Epithelial cell of proximal tubule (primary cell): ENCODE measurements at places on chromosomes 11 and 22. TPM values are rescaled to one million over a fixed set of nuclear protein-coding genes. Genes with fewer than 3 reads are reported as not detected.
A peak's percentile ranks its signal among the peaks of the same experiment; 100 is the strongest.

The ZBTB3 gene
- 10.6 and 16.8 TPM in 2 replicates for total RNA-seq

The IMMP1L gene
- total RNA-seq, result 26.2 and 43.5 TPM in 2 replicates

The RAG2 gene
- total RNA-seq, result not detected in 2 replicates

The ACR gene
- not detected in 2 replicates for total RNA-seq

The TSPAN18 gene
- 1.6 TPM in 1 of 2 replicates, not detected in the other for total RNA-seq

The DRD4 gene
- not detected in 2 replicates for total RNA-seq

The FIBP gene
- total RNA-seq, result 85.3 and 135 TPM in 2 replicates

DNA sequence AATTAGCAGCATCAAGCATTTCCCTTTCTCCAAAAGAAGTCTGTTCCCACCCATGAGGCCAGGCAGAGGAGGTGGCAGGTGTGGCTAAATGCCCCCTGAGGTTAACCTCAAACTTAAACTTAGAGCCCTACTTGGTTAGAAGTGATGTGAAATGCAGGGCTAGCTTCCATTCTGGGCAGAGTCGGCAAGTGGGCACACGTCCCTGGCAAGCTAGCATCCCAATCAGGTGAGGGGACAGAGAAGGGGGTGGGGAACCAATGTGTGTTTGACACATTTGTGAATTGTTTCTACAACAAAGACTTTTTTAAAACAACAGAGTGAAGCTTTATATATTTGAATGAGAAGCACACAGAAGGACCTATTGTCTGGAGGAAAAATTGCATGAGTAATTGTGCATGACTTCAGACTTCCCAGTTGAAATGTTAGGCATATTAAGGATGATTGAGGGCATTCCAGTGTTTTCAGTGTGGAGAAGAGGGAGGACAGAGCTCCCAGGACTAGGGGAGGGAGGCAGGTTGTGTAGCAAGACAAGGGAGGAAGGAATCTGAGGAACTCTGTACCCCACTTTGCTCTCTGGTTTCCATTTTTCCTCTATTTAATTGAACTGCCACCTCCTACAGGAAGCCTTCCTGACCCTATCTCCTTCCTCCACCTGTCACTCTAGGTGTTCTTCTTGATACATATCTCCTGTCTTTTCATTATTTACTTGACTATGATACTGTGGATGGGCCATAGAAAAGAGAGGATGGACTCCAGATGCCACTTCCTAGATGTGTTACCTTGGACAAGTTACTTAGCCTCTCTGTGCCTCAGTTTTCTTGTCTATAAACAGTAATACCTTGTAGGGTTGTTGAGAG lies 83.3 kb upstream of the PICALM start:
- peak; percentile 66 for DNase-seq

GRCh38 chr22:46290121-46290842 lies 6.4 kb upstream of the GTSE1 start:
- no peak for DNase-seq

GRCh38 chr22:48753381-48753730 lies 1074.3 kb downstream of the BRD1 start:
- DNase-seq, result no peak

DNA sequence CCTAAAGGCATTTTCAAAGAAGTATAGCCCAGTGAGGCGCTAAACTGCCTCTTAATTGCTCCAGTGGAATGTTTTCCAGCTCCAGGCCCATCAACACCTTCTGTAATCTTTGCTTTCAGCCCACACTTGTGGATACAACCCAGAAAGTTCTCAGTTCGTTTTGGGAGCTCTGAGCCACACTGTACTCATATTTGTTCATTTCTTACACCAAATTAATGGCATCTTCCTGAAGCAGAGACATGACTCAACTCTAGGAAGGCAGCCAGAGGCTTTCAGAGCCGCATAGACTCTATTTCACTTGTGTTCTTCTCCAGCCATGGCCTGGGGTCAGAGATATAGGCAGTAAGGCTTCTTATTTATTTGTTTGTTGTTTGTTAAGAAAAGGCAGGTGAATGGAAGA lies 175.5 kb upstream of the NCAM1 start:
- no peak for DNase-seq

DNA sequence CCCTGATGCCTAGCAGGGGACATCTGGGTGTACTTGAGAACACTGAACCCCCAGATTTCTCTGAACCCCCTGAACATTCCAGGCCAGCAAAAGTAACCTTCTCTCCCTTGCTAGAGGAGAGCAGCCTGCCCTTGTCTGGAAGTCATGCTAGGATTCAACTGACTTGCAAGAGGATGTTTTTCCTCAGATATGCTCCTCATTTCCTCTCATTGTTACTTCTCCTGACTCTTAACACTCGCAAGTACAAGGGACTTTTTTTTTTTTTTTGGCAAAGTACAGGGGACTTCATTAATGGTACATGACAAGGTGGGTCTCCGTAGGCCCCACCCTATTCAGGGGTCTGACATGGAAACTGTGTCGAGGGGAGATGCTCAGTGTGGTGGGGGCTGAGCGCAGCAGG lies 6.3 kb upstream of the MCHR1 start:
- no peak for DNase-seq

GRCh38 chr11:75576499-75576918 lies 14.5 kb downstream of the SERPINH1 start:
- no peak for DNase-seq

GRCh38 chr11:57936050-57936418 lies 87.6 kb upstream of the OR9Q1 start:
- DNase-seq, result no peak

DNA sequence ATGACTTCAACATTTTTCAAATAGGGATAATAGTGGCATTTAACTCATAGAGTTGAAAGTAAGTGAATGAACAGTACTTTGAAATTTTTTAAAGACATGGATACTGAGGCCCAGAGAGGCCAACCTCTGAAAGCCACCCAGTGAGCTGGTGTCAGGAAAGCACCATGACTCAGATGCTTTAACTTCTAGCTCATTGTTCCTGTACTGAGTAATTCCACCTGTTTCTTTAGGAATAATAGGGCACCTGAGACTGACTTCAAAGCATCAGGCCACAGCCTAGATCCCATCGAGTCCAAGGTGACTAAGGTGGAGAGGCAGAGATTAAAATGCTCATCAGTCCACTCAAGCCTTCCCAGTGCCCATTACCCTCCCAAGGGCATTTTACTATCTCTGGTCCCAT lies 491.8 kb upstream of the TENM4 start:
- no peak for DNase-seq

DNA sequence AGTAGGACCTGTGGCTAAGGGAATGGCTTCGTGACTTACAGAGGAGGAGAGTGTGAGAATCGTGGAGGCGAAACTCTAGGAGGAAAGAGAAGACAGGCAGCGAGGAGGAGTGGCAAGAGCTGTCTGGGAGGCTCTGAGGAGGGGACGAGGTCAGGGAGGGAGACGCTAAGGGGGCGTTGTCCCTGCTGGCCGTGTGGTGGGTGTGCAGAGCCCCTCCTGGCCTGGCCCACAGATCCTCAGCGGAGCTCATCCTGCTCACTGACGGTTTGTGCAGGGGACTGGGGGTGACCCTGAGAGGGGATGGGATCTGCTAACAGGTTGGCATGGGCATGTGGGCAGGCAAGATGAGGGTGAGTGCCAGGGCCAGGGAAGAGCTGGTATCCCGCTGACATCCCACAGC lies 56.5 kb upstream of the PRR5 start:
- no peak for DNase-seq

GRCh38 chr11:62575837-62576236 lies 2.1 kb upstream of the EEF1G start:
- DNase-seq, result no peak

DNA sequence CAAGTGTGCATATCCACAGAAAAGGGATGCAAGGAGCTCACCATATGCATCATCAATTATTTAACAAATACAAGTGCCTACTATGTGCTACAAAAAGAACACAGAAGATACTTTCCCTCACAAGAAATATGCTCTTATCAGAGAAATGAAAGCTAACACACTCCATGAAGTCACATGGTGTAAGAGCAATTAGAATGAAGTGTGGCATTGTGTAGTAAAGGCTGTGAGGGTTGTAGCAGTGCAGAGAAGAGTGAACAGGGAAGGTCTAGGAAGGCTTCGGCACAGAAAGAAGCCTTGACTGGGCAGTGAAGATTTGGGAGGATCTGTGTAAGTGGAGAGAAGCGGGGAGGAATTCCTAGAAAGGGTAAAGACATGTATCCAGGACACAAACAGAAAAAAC lies 22.5 kb downstream of the PPP2R1B start:
- no peak for DNase-seq

DNA sequence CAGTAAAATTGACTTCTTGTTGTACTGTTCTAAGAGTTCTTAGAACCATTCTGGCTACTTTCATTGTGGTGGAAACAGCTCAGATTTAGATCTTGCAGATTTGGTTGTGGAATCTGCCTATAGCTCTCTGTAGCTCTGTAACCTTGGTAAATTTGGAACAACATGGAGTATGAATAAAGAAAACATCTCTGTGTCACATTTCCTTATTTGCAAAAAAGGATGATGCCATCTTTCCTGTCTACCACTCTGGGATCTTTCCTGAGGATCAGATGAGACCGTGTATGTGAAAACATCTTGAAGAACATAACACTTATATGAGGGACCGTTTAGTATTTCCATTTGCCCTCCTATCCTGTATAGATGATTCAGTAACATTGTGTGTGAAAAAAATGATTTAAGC lies 9.1 kb downstream of the ACRV1 start:
- no peak for DNase-seq

DNA sequence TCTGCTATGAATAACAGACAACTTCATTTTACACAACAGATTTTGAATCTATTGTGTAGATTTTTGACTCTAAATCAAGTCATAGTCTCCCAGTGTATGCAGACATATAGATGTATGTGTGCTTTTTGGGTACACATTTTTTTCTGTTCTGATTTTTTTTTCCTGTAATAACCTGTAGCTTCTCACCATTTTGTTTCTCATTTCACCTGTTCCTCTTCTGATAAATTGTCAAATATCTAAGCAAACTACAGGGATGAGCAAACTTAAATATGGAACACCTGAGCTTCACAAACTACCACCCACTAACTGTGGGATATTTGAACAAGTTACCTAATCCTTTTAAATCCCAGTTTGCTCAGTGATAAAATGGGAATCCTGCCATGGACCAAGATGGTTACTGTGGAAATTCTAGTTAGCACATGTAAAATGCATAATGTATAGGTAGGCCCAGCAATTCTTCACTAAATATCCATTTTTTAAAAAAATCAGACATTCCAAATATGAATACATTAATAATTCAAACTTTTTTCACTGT lies 15.7 kb downstream of the LGR4 start:
- DNase-seq, result no peak

GRCh38 chr11:9092853-9093778 lies 1.7 kb upstream of the SCUBE2 start:
- DNase-seq, result no peak

DNA sequence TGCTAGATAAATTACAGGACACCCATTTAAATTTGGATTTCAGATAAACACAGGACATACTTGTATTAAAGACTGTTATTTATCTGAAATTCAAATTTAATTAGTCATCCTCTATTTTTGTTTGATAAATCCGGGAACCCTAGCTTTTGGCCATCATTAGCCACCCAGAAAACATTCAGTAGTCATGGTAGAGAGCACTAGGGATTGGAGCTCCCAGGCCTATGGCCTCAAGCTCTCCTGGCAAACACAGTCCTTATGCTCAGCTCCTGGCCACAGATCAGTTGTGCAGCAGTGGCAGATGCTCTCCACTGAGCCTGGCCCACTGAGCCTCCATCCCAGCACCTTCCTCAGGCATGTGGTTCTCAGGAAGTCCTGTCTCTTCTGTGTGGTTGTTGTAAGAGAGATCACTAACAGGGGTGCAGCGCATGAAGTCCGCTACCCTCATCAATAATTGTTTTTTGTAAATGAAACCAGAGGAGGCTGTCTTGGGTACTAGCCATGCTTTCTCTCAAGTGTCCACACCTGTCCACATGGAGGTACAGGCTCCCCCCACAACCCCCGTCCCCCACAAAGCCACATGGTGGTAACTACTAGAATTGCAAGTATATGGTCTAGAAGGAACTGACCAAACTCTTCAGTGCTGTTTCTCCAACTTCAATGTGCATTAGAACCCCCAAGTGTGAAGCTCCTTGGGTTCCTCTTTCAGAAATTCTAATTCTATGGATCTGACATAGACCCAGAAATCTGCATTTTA lies 1.1 kb upstream of the IRAG1 start:
- DNase-seq, result no peak

DNA sequence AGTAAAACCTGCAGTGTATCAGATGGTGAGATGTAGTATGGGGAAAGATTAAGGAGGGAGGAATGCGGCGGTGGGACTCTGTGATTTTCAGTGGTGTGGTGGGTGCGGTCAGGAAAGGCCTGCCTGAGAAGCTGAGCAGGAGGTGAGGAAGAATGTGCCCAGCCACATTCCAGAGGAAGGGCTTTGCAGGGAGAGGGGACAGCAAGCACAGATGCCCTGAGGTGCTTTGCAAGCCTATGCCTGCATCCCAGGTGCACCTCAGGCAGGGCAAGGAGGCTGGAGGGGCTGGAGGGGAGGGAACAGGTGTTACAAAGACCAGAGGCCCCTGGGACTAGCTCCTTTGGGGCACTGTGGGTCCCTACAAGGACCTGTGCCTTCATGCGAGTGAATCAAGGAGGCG lies 42.1 kb downstream of the MYO7A start:
- DNase-seq, result no peak

- no peak for DNase-seq
These were observed 192.6 kb upstream of the E2F8 start for GRCh38 chr11:19433367-19433766.
